ENCODE measurements at places on chromosomes 1 and 21.

DNA sequence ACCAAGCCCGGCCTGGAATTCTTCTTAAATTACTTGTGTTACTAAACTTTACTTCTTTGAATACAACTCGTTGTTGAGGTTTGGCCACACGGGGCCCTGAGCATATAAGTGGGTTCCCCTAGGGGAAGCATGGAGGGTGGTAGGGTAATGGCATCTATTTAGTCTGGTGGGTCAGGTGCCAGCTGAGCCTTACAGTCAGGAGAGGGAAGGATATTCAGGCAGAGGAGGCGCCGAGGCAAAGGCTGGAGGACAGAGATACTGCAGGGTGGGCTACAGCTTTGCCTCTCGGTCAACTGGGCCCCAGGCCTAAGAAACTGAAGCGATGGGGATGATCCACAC lies 424 bp upstream of the NECAP2 start:
- no peak for DNase-seq

DNA sequence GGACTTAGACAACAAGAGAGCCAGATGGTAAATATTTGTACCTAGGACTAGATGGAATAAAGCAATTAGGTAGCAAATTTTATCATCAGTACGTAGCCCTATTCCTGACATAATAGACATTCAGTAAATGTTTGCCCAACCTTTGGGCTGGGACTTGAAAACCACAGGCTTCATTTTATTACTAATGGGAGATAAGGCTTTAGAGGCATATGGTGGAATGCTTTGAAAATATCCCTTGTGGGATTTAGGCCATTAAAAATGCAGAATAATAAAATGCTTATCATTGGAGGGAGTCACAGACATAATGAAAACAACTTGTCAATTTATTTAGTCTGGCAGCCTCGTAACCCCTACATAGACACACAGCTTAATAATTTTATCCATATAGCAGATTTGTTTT lies 296.1 kb upstream of the SPAG17 start:
- DNase-seq, result no peak

DNA sequence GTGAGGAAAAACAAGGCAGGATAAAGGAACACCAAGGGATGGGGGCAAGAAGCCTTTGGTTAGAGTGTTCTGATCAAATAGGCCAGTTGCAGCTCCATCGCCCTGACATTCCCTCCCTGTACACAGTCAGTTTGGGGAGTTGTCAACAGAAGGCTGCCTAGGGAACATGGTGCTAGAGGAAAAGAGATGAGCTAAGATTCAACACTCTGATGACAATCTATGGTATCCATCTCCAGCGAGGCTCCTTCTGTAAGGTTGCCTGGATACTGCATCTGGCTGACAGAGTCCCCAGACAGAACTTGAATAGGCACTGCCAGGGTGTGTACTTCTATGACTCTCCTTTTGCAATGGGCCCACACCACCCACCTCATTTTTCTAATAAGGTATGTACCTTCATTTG lies 11.2 kb upstream of the SLAMF9 start:
- DNase-seq, result no peak

DNA sequence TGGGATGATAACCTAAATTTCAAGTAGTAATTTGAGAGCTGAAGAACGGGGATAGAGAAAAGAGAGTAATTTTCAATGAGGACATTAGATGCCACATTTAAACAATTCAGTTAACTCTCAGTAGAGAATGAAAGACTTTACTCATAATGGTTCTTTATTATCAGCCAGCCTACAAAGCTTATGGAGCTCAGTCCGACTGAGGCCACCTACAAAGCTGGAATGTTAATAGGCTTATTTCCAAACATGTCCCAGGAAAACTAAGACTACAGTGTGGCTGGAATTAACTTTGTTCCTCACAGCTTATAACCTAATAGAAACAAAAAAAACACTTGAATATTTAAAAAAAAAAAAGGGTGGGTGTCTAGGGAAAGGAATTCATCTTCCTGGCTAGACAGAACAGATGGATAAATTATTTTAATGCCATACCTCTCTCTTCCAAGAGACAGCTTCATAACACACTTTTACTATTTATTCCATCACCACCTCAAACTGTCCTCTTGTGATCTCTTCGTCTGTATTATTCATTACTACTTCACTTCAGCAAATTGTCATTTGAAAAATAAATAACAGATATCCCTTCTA lies 9.8 kb downstream of the SLC19A2 start:
- no peak for DNase-seq

DNA sequence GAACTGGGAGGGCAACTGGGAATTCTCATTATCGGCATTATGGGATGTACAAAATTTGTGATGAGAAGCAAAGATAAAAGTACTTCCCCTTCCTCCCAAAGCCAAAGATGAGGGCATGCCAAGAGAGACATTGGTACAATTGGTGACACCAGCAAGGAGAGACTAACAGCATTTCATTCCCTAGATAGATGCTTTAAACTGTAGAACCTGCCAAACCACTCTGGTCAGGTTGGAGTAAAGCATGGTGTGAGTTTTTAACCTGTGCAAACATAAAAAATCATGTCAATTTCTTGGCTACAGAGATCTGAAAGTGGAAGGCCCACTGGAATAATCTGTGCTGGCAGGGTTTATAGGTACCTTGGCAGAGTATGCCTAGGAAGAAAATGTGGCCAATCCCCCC lies 19.4 kb downstream of the CTXND2 start:
- DNase-seq, result no peak

- no peak for DNase-seq
Observed at GRCh38 chr1:3590139-3590763, 21.1 kb downstream of the MEGF6 start.

DNA sequence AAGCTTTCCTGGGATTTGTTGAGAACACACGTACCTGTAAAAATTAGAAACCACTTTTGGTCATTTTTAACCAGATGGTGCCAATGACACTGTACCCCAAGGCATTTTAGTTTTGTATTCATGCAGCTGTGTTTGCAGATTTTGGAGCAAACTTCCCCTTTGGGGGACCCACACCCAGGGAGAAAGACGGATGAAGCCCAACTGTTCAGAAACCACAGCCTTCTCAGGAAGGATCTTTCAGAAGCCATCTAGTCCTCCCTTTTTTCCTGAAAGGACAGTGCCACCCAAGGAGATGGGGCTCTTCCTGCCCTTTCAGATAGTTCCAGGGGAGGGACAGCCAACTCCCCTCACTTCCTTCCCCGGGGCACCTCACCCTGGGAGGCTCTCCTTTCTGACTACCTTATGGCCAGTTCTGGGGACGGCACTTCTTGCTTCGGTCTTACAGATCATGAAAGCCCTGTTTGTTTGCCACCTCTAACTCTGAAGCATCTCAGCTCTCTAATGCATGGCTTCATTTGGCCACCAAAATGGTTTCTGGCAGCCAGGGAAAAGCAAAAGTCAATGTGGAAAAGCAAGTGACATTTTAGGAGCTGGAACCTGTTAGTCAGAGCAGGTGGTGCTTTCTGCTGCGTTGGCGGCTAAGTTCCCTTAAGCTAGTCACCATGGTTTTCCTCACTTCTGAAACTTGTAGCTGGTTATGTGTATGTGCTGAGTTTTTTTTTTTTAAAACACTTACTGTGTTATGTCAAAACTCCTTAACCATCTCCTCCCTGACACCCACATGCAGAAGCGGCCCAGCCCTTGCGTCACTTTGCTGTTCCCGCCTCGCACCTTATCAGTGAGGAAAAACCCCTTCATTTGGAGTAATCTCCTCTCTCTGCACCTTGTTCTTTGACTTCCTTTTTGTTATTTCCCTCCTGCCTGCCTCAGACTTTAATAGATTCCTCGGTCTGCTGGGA lies 10.1 kb downstream of the TMCC2 start:
- no peak for DNase-seq

- no peak for DNase-seq
Observed at GRCh38 chr1:29424266-29424665, 187.9 kb downstream of the PTPRU start.

DNA sequence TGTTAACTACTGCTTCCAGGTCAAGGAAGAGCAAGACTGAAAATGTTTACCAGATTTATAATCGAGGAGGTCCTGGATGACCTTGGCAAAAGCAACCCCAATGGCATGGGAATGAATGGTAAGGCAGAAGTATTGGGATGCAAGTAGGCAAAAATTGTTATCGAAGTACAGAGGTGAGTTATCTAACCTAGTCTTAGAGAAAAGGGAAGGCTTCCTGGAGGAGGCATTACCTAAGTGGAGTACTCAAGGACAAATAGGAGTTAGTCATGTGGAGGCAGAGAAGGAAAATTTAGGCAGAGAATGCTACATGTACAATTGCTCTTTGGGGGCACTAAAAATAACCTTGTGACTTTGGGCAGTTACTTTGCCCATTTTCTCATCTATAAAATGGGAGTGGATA lies 3.5 kb upstream of the MAGOH start:
- DNase-seq, result no peak

GRCh38 chr1:155479205-155479604 lies 83.4 kb downstream of the ASH1L start:
- no peak for DNase-seq
